ENCODE measurements at places on chromosomes 12 and 14. TPM values are rescaled to one million over a fixed set of nuclear protein-coding genes. Genes with fewer than 3 reads are reported as not detected.

The OTOGL gene
- 0.11 TPM for total RNA-seq

The TSPAN9 gene
- 16.6 TPM for total RNA-seq

The LRFN5 gene
- total RNA-seq: not detected

The KRT8 gene
- total RNA-seq: 7.6 TPM

The HELB gene
- total RNA-seq: 4.7 TPM

The SLC8B1 gene
- total RNA-seq: 22.4 TPM

The HOXC4 gene
- 2.2 TPM for total RNA-seq

The CCDC177 gene
- total RNA-seq: under 0.01 TPM

The TNS2 gene
- 85.7 TPM for total RNA-seq

The TAS2R20 gene
- total RNA-seq: 6.7 TPM

The PWP1 gene
- 95.3 TPM for total RNA-seq
